NCI-H1930 (cell line): ENCODE measurements at places on chromosomes 3 and 15.

DNA sequence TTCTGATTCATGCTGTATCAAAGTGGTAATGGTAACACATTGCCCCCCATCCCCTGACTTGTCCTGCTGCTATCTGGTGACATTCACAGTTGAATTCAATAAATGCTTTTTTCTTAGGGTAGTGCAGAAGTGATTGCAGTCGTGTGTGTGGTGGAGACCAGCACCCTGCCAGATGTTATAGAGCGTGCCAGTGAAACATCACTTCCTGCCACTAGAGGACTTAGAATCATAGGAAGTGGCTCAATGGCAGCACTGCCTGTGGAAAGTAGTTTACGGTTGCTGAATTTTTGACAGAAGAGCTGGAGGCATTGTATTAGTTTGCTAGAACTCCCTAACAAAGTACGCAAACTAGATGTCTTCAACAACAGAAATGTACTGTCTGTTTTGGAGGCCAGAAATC, 37.4 kb upstream of the P2RY12 start:
- no peak for DNase-seq

- DNase-seq = no peak
Observed at GRCh38 chr15:81407176-81407575, 33.2 kb upstream of the TMC3 start.

GRCh38 chr15:70795311-70795665, 31.9 kb upstream of the UACA start:
- DNase-seq = no peak

DNA sequence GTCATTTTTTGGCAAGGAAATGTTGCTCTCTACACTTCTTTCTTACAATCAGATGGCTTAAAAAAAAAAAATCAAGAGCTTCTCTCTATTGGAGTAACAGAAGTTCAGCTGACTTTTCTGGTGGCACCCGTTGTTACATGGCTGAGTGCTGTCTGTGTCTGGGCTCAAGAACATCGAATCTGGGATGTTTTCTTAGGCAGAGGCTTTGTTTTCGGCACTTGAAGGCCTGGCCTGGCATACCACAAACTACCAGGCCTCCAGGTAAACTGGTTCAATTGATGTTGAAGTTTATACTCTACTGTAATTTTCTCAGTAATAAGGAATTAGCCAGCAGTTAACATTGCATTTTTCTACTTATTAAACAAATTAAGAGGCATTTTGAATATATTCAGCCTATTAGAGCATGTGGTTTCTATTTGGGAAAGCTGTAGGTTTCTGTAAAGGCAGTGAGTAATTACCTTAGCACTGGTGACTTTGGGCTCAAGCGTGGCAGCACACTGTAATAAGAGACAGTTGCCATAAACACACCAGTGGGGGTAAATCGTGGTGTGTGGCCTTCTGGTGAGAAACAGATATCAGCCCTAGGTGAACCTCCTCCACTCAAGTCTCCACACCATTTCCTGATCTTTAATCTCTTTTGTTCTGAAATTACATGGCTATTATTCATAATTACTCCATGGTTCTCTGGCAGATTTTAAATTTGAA, 544.7 kb downstream of the MECOM start:
- no peak for DNase-seq

DNA sequence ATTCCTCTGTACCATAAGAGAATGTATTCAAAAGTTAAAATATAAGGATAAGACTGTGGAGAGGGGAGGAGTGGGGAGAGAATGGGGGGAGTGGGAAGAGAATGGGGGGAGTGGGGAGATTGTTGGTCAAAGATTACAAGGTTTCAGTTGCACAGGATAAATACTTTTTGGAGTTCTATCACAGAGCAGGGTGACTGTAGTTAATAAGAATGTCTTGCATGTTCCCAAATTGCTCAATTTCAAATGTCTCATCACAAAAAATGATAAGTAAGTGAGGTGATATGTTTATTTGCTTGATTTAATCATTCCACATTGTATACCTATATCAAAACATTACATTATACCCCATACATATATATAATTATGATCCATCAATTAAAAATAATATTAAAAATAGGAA, 23.0 kb upstream of the MEF2A start:
- no peak for DNase-seq

DNA sequence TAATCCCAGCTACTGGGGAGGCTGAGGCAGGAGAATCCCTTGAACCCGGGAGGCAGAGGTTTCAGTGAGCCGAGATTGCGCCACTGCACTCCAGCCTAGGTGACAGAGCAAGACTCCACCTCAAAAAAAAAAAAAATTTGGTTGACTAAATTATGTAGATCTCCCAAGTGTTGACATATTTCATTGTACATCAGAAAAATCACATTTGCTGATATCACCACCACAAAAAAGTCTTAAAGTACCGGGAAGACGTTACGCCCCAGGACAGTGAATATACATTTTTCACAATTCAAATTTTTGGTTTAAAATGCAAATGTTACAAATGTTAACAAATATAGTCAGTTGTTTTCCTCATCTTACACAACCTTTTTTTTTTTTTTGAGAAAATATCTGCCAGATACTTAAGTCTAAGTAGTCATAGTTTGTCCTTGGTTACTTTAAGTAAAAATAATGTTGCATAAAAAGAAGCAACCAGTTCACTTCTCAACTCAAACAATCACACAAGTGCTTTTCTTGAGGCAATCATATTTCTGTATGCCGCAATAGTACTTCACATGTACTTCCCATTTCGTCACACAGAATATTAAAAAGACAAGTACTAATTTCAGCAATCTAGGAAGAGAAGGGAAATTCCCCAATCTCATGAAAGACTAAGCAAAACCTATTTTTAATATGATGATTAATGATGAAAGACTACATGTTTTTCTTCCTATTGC, 41.0 kb upstream of the TCF12 start:
- DNase-seq = no peak

- DNase-seq = peak; percentile 28
Observed at GRCh38 chr3:172341482-172342059, 106.7 kb downstream of the GHSR start.

DNA sequence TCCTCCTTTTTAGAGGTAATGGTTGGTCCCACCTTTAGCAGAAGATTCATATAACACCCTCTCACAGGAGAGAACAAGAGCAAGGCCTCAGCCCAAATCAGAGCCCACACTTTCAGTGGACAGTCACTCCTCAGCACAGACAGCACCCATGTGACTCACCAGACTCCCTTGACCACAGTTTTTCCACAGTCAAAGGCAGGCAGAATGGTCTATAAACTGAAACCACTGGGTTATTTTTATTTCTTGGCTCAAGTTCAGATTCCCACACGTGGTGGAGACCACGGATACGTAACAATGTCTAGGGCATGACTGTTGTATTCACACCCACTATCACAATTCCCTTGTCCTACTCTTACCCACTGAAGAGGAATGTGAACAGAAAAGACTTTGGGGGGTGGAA, 237.8 kb upstream of the UBE2E1 start:
- DNase-seq = no peak

DNA sequence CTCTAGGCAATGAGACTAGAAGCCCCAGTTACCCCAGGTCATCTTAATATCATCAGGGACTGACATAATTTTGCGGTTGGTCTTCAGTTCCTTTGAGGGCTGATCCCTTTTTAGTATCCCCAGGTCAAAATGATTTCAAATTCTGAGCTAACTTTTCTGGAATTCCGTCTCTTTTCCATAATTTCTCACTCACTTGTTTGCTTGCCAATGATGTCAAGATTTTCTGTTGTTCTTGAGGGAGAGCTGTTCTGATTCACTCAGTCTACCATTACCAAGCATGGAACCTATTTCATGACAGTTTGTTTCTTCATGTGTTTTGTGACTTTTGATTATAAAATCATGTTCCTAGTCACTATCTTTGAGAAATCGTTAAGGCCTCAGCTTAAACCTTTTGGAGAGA, 190.5 kb upstream of the LYSMD4 start:
- DNase-seq = no peak

- DNase-seq = no peak
Observed at GRCh38 chr3:121667333-121667732, 6.6 kb upstream of the HCLS1 start.

- no peak for DNase-seq
Observed at GRCh38 chr3:194880940-194881925, 195.6 kb downstream of the FAM43A start.
